NCI-H1436 (cell line): ENCODE measurements at places on chromosomes 2 and 18.

DNA sequence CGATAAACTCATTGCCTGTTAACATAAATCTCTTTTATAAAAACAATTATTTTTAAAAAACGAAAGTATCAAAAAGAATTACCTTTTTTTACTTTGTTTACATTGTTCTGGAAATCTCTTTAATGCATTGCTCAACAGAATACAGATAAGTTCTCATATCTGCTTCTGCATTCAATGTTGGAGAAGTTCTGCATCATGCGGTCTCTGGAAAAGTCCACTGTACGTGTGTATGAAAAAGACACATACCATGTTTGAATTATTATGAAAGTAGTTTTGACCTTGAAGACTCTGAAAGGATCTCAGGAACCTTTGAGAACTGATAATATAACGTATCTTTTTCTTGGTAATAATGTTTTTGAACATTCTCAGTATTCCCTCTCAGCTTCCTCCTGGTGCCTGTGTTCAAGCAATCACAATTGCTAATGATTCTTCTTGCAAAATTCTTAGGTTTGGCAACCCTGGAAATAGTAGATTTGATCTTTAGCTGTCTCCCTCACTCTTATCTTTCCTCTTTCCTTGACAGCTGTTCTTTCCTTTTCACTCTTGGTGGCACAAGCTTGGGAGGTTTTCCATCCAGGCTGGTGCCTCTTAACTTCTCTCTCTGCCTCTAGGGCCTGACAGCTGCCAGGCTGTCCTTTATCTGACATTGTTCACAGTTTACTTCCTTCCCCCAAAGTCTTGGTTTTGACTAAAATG is 12.4 kb upstream of the IL1R1 start:
- no peak for DNase-seq

DNA sequence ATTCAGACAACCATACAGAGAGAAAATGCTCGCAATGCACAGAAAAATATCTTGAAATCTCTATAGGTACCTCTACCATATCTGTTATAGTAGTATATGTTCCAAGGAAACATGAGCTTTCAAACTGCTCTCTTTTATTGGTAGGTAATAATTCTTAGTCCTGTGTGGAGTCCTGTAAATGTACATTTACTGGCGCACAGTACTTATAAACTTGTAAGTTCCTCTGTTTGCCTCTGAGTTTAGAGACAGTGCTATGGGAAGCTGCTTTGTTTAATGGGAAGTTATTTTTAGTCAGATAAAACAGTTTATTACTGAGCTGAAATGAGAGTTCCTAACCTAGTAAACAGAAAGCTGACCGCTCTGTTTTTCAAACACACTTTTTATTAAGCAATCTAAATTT is 52.7 kb downstream of the CCDC93 start:
- DNase-seq: no peak

DNA sequence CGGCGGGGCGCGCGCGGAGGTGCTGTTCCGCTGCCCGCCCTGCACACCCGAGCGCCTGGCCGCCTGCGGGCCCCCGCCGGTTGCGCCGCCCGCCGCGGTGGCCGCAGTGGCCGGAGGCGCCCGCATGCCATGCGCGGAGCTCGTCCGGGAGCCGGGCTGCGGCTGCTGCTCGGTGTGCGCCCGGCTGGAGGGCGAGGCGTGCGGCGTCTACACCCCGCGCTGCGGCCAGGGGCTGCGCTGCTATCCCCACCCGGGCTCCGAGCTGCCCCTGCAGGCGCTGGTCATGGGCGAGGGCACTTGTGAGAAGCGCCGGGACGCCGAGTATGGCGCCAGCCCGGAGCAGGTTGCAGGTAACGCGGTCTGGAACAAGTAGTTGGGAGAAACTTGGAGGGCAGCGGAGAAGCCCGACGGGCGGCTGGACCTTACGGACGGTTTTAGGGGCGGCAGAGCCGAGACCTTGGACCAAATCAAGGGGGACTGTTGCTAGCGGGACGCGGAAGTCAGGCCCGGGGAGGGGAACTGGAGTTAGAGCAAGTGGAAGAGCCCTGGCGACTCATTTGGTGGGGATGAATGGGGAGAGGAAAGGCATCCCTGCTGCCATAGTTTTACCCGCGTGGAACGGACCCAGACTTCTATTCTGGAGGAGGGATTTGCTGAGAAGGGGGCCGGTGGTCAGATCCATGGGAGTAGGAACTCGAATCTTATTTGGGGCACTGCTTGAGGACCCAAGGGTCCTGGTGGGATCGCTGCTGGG is 573 bp downstream of the IGFBP2 start:
- no peak for DNase-seq

- no peak for DNase-seq
These were observed 115.4 kb upstream of the ZNF521 start for GRCh38 chr18:25467226-25467987.

GRCh38 chr2:99818842-99819241 is 323.5 kb downstream of the AFF3 start:
- DNase-seq: no peak

DNA sequence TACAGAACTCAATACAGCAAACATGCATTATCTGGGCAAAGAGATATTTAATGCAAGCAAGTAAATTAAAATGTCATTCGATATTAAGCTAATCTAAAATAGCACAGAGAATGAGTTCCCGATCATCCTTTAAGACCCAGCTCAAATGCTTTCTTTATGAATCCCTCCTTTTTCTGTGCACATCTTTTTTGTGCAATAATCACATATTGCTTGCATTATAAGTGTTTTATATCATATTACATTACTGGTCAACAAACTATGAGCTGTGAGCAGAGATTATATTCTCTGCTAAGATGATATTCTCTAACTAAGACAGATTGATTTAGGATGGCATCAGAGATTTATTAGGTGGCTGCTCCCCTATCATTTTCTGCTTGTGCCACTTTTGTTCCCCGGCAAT is 146.1 kb downstream of the ERBB4 start:
- no peak for DNase-seq
